ENCODE measurements at places on chromosomes 6 and 20.

DNA sequence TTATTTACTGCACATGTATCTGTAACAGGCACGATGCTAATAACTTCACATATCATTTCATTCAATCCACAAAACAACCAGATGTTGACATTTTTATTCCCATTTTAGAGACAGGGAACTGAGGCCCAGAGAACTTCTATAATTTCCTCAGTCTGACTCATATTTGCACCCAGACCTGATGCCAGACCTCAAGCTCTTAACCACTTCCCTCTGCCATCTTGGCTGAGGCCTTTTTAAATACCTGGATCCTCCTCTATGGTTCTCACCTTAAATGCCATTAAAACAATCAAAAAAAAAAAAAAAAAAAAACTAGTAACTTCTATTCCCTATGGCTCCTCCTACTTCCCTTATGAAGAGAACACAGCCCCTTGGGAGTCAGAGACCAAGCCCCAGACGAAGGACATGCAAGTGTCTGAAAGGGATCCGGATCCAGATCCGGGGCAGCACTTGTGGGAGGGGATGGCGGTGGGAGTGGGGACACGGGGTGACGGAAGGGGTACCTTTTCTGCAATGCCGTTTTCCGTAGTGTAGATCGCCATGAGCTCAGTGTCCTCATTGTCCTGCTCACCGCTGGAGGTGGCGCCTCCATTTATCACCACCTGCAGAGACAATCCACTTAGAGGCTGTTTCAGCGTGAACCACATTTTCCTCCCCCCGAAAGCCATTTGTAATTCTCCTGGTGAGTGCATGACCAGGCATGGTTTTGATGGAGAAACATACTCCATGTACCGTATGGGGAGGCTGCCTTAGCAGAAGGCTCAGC is 88.7 kb downstream of the SLC23A2 start:
- no peak for DNase-seq

- no peak for DNase-seq
These were observed 289.9 kb downstream of the CD109 start for GRCh38 chr6:73985891-73986290.

DNA sequence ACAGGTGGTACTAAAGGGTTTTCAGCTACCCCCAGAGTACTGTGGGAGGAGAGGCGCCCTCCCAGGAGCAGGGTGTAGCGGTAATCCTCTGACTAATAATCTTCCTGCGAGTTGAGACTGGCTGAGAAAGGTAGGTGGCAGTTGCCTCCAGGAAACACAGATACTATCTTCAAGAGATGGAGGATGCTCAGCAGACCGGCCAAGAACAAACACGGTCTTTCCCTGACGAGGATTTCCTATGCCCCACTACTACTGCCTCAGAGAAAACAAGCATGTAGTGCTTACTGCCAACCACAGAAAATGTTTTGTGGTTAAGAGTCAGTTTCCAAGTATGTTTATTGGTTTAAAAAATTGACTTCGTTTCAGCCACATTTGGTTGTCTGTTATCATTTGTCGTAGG is 26.8 kb downstream of the C6orf89 start:
- peak; percentile 67 for DNase-seq

GRCh38 chr20:16607364-16608276 is 34.4 kb upstream of the KIF16B start:
- DNase-seq = no peak

- DNase-seq = no peak
These were observed 770 bp downstream of the TCF19 start for GRCh38 chr6:31158863-31159855.

DNA sequence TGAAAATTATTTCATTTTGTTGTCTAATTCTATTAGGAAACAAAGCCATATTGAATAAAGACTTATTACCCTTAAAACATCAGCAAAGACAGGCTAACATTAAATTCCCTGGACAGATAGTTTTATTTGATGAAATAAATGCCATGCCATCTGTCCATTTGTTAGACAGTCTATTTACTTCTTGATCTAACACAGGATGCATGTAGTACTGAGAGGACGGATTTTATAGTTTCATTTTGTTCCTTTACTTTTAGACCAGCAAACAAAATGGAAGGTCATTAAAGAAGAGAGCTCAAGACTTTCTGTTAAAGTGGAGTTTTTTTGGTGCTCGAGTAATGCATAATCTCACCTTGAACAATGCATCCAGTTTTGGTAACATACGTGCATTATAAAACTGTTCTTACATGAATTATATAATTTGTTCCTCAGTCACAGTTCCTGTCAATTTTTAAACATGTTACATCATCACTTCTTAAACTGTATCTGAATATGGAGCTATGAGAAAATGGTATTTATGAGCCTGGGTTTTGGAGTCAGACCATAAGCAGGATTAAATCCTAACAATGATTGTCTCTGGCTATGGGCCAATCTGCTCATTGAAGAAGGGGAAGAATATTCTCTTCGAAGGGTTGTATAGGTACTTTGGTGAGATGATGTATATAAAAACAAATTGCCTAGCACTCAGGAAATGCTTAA is 46.0 kb downstream of the RFX6 start:
- DNase-seq = no peak

- no peak for DNase-seq
These were observed 136.4 kb downstream of the IBTK start for GRCh38 chr6:82111114-82111513.

DNA sequence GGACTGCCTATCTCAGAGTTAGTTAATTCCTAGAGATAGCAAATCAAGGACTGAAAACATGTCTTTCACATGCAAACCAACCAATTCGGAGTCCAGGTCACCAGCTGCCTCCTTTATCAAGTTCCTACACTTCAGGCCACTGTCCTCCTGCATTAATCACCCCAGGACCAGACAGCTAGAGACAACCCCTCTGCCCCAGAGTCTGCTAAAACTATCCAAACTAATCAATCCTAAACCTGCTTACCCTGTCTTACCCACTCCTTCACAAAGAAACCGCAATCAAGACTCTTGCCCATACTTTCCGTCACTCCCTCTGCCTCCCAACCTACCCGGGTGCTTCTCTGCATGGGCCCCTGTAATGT is 207.0 kb downstream of the HIVEP2 start:
- DNase-seq = no peak

DNA sequence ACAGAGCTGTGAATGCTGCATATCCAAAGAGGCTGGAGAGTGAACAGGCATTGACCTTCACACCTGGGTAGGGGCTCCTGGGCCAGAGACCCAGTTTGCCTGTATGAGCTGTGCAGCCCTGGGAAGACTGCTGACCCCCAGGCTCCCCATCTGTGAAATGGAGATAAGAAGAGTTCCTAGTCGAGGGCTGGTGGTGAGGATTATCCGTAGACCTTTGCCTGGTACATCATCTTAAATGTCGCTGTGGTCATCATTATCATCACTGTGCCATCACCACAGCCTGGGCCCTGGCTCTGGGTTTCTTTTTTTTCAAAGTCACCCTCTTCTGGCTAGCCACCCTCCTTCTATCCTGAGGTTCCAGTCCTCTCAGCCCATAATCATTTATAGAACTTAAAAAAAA is 12.0 kb downstream of the AGPAT4 start:
- DNase-seq = no peak

- no peak for DNase-seq
These were observed 30.5 kb downstream of the RPRD1B start for GRCh38 chr20:38063911-38064530.

DNA sequence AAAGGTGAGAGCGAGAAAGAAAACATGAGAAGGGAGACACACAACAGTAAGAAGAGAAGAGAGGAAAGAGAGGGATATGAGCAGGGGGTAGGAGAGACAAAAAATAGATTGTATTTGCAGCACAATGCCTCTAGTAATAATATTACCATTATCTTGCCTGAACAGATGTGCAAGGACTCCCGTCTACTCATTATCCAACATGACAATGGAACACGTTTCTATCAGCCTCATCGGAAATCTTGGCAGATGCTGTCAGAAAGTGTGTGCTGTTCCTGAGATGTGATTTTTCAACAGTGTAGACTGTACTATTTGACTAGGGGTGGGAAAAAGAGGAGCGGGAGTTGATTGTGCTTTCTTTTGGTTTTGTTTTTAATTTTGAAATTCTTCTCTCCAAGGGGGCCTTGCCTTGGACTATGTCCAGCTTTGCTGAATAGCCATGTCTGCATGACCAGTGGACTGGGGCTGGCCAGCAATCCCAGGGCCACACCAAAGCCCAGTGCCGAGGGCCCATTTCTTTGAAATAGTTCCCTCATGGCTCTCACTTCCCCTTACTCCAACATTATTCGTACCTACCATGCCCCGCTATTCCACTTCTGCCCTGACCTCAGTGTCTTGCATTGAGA is 11.3 kb upstream of the TRAM2 start:
- DNase-seq = no peak

DNA sequence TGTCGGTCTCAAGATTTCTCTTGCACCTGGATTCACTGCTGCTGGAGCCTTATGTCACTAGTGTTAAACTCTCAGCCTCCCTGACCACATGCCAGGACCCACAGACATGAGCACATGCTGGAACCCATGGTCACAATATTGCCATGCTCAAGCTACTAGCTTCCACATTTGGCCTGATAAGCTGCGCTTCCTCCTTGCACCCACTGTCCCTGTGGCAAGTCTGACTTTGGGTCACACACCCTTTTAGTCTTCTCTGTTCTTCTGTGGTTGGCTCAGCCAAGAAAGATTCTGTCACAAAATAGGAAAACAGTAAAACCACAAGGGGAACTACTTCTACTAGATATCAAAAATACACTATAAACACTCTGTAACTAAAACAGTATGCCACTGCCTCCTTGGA is 68.9 kb upstream of the HDAC2 start:
- no peak for DNase-seq

DNA sequence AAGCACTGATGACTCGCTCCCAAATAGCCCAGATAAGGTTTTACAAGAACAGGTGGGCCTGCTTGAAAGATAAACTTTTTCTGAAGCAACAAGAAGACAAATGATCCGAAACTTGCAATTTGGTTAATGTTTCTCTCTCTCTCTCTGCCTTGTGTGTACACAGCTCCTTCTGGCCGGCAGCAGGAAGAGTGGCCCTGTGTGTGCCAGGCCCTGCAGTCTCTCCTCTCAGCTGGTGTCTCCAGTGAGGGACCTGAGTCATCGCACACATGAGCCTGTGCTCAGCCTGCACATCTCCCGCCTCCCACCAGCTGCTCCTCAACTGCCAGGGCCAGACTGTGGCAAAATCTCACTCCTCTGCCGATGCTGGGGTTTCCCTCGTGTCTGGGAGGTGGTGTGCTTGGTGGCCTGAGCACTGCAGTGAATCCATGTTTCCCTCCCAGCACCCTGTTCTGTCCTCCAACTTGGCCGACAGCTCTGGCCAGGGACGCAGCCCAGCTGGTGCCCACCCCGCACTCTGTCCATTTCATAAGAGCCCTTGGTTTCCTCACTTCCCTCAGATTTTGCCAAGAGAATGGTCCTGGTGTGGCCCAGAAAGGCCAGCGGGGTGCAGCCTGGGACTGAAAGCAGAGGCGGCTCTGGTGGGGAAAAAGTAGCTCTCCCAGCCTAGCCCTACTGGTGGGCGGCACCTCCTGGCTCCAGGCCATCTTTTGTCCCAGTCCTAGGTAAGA is 49.4 kb downstream of the ERMARD start:
- no peak for DNase-seq

DNA sequence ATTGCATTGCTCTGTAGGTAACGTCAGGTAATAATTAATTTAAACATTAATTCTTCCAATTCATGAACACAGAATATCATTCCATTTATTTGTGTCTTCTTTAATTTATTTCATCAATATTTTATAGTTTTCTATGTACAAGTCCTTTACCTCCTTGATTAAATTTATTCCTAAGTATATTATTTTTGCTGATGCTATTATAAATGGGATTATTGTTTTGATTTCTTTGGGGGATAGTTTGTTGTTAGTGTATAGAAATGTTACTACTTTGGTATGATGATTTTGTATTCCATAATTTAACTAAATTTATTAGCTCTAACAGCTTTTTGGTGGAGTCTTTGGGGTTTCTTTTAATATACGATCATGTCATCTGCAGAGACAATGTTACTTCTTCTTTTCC is 44.7 kb upstream of the CCND3 start:
- DNase-seq = no peak

- no peak for DNase-seq
These were observed 356.3 kb downstream of the HTR1B start for GRCh38 chr6:77106992-77107391.

GRCh38 chr20:18289306-18289705 is 979 bp downstream of the ZNF133 start:
- no peak for DNase-seq

- DNase-seq = peak; percentile 88
These were observed 2.1 kb downstream of the SOX12 start for GRCh38 chr20:327186-328026.

DNA sequence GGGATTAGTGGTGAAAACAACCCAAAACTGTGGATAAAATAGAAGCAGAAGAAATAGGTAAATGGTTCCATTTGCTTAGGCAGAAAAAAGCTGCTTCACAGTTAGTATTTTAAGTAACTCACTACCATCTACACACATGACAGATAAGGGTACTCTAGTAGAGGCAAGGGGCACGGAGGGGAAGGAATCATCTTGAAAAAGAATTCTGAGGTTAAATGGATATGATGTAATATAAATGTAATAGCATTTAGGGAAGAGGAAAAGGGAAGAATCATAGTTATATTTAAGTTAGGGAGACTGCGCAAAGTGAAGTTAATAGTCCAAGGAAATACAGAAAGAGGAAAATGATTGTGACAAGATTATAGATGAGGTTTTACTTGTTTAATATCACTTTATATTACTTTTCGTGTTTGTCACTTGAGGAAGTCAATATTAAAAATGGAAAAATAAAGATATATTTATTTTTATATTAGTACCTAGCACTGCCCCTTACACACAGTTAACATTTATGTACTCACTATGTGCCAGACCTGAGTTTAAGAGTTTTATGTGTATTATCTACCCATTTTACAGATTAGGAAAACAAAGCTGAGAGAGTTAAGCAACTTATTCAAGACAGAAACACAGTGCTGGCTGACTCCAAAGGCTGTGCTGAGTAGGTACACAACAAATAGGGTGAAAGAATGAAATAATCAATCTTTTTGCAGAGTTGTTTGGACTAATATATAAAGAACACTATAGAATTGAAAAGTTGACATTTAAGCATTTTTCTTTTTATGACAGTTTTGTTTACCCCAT is 128.1 kb downstream of the REV3L start:
- no peak for DNase-seq

DNA sequence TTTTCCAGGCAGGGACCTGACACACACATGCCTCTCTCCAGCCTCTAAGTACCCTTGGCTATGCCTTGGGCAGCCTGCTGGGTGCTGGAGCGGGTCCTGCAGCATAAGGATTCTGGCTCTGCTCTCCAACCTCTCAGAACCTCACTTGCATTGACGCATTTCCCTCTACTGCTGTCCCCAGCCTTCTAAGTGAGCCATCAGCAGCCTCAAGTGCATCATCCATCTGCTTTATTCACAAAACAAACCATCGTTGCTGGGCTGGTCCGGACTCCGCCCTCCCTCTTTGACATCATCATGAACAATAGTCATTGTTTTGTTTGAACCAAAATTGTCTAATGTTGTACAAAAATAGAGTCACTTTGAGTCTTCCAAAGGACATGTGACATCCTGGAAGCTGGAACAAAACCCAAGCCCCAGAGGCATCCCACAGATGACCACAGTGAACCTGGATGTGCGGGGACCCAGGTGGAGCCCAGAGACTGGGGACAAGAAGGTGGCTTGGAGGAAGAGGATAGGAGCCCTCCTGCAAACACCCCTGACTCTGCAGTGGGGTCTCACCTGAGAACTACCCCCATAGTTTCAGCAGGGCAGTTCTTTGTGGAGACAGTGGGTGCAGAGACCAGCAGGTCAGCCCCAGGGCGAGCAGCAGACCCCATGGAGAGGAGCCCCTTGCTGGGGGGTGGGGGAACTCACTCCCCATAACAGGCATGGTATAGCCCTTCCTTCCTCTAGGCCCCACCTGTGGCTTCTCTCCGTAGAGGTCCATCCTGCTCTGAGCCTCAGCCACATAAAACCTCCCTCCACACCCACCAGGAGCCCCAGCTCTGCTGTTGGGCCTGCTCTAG is 230.1 kb downstream of the SYNDIG1 start:
- no peak for DNase-seq
